ENCODE measurements at places on chromosomes 16 and 17.

- no peak for DNase-seq
Measured at GRCh38 chr17:77457572-77458201, 316.9 kb downstream of the SEC14L1 start.

- no peak for DNase-seq
Measured at GRCh38 chr16:73287859-73288405, 240.0 kb upstream of the ZFHX3 start.

DNA sequence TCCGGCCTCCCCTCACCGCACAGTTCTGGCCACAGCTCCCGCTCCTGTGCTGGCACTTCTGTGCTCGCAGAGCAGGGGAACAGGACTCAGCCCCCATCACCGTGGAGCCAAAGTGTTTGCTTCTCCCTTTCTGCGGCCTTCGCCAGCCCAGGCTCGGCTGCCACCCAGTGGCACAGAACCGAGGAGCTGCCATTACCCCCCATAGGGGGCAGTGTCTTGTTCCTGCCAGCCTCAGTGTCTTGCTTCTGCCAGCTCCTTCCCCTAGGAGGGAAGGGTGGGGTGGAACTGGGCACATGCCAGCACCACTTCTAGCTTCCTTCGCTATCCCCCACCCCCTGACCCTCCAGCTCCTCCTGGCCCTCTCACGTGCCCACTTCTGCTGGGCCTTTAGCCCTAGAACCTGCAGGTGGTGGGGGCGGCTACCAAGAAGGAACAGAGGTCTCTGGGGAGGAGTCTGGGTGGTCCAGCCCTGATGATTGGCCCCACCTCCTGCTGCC lies 645 bp upstream of the ELMO3 start:
- DNase-seq: no peak

DNA sequence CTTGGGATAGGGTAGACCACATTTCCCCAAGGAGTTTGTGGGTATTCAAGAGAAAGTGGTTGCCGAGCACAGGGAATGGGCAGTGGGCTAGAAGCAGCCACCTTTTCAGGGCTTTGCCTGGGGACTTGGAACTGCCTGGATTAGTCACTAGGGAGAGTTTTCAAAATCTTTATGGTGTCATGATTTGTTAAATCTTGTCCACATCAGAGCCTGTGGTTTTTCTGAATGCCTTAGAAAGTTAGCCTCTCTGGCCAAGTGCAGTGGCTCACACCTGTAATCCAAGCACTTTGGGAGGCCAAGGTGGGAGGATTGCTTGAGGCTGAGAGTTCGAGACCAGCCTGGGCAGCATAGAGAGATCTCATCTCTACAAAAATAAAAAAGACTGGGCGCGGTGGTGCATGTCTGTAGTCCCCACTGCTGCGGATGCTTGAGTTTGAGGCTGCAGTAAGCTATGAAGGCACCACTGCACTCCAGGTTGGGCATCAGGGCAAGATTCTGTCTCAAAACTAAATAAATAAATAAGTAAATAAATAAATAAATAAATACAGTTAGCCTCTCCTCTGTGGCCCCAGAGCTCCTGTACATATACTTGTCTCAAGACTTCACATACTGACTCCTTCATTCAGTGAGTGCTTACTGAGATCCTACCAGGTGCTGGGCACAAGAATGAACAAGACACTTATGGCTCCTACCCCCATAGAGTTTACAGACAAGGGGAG lies 76.3 kb upstream of the HNF1B start:
- DNase-seq: no peak

GRCh38 chr17:21046216-21046615 lies 3.4 kb upstream of the USP22 start:
- no peak for DNase-seq

All from NCI-H1930 (cell line).